ENCODE measurements at places on chromosomes 1 and 21.

DNA sequence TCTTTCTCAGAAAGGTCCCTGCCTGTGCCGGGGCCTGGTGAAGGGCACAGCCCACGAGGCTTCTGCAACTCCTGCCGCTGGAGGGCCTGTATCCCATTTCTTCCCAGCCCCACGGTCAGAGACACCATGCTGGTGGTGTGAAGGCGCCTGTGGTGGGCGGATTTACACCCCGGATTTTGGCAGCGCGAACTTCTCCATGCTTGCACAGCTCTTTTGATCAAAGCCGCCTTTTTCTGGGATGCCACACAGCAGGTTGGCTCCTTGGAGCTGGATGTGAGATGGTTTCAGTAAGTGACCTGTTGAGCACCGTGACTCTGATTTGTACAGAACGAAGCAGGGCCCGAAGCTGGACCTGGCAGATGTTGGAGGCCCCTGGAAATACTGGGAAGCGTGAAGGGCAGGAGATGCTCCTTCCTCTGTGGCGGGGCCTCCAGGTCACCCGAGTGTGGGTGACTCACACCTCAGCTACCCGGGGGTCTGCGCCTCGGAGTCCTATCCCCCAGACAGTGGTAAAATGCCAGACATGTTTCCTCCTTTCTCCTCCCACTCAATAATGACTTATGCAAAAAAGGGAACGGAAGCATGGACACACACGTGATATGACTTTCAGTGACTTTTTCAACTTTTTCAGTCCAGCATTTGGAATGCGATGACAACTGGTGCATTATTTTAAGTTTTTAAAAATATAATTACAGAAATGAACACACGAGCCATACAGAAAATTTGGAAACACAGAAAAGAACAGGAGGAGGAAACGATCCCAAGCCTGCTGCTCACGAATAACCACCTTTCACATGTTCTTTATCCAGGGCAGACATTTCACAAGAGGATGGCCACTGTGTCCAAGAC lies 9.0 kb downstream of the UMODL1 start:
- DNase-seq: no peak

- DNase-seq: no peak
These were observed 24.7 kb upstream of the LRRC47 start for GRCh38 chr1:3821004-3821403.

DNA sequence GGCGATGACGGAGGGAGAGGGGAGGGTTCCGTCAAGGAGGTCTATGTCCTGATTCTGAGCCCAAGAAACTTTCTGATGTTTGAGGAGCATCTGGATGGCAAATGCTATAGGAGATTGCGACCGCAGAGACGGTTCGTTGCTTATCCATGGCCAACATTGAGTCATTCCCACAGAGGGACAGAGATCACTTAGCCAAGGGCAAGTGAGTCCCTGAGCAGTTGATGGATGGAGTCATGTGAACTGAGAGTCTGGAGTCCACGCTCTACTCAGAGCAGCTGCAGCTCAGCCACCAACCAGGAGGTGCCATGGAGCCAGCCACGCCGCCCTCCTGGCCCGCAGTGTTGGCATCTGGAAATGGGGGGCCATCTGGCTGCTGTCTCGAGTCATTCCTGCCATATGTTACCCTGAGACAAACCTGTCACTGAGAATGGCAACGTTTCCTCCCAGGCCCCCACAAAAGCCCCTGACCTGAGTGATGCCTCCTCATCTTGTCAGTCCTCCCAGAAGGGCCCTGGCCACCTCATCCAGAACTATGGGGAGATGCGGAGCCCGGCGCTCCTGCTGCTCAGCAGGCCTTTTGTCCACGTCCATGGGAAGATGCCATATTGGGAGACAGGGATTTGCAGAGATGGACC lies 58.6 kb downstream of the ATP5PO start:
- DNase-seq: no peak

DNA sequence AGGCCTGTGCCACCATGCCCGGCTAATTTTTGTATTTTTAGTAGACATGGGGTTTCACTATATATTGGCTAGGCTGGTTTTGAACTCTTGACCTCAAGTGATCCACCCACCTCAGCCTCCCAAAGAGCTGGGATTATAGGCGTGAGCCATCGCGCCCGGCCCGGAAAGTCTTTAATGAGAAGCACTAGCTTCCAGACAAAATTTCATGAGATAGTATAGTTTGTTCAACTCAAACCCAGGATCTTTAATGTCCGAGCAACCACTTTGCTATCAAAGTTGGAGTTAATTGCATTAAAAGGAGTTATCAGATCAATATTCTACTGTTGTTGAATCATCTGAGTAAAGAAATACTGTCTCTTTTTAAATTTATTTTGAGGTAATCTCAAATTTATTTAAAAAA lies 4.8 kb downstream of the TSNAX start:
- no peak for DNase-seq

- no peak for DNase-seq
These were observed 15.0 kb downstream of the CITED4 start for GRCh38 chr1:40847023-40847745.

DNA sequence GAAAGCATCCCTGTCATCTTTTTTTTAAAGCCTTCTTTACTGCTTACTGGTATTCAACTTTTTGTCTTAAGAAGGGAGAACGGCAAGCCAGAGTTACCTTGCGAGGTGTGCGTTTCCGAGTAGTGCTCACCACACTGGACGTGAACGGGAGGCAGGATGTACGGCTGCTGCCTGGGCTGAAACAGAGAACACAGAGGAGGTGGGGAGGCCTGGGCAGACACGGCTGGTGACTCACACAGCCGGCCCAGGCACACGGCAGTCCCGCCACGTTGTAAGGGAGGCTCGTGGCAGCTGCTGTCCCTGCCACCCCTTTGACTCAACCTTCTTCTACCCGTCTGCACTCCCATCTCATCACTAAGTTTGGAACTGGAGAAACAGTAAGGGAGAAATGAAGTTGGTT lies 105.8 kb downstream of the SMYD2 start:
- peak; percentile 19 for DNase-seq

DNA sequence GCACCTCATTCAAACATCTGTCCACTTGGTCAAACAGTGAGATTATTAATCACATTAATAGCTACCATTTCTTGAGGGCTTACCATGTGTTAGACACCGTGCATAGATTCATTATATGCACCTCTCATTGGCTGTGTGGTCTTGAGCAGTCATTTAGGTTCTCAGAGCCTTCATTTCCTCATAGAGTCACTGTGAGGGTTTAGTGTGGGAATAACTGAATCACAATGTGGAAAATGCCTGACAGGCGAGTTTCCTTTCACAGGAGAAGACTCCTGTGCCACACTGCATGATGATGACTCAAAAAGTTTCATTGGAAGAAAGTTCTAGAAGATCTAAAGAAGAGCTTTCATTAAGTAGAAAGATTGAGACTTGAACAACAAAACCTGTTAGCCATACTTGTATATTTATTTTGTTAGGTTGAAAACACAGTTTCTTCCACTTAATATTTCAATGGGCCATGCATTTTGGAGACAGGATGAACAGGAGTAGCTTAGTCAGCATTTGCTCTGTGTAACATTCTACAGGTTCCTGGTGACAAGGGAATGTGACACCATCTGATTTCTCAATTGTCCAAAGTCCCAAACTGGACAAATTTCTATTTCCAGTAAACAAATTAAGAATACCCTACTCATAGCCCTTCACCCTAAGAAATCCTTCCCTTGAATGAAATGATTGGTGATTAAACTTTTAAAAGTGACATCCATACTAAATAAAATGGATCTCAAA lies 45.7 kb downstream of the FYB2 start:
- DNase-seq: no peak

DNA sequence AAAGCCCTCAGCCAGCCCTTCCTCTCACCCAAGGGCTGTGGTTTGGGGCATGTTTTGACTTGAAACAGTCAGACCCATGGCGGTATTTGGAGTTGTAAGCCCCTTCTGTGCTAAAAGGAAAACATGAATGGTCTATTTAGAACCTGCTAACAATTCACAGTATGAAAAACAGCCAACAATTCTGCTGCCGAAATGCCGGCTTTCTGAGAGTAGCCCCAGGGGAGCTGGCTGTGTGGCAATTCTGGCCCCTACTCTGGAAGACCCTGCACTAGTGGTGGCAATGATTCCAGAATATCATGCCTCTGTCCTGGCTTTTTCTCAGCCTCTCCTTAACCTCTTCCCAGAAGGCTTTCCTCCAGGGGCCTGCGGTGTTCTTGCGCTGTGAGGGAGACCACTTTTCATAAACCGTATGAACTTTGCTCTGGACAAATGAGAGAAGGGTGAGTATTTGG lies 118.7 kb downstream of the EDEM3 start:
- DNase-seq: no peak

DNA sequence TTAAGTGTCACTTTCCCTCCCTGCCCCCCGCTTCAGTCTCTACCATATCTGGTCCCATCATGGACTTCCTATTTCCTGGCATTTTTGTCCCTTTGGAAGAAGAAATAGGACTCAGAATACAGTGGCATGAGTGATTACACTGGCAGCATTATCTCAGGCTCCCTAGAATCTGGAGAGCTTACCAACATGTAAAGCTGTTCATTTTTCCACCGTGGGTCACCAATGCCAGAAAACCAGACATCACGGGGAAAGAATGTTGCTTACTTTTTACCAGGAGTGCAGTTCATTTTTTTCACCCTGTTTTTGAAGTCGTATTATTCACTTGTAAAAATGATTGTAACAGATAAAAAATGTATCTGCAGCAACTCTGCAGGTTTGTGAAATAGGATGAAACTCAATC lies 44.8 kb downstream of the BACH1 start:
- no peak for DNase-seq

DNA sequence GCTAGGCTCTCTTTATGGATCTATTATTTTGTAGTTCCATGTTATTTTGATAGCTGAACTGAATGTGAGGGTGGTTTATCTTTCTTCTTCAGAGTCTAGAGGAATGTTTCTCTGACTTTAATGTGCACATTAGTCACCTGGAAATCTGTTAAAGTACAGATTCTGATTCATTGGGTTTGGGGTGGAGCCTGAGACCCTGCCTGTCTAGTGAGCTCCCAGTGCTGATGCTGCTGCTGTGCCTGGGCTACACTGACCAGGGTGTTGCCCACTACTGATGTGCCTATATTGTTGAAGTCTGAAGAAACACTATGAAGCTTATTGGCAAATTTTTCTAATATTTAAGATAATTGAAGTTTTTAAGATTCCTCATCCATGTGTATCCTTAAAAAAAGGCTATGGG lies 35.9 kb downstream of the CD46 start:
- no peak for DNase-seq

GRCh38 chr1:104231676-104232075 lies 482.0 kb downstream of the AMY1C start:
- DNase-seq: no peak

DNA sequence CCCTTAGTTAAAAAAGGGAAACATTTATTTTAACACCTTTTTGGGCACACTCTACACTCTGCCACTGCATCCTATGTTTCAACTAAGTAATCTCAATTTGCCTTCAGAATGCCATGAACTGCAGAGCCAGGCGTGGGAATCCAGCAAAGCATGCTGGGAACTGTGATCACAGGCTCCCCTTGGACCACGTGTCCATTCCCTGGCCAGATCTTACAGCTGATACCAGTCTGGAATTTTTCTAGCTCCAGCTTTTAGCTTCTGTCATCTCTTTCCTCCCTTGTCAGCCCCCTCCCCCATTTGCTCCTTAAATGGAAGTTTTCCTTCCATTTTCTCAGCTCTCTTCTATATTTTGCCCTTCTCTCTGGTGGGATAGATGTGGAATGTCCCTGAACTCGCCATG lies 29.4 kb downstream of the RCSD1 start:
- no peak for DNase-seq

DNA sequence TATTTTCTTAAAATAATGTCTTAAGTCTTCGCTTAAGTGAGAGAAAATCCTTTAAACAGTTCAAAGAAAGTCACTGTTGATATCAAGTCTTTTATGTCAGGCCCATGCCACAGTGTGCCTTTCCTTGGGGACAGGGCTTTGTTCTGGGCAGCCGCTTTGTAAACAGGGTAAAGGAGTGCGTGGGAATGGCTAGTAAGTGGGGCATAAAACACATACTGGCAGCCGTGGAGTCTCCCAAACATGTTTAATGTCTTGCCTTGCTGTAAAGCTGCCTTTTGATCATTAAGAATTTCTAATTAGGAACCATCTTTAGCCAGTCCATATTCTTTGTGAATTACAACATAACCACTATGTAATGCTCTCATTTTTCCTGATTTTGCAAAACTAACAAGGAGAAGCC lies 99.7 kb downstream of the PHTF1 start:
- no peak for DNase-seq

- DNase-seq: no peak
These were observed 10.7 kb downstream of the HAPLN2 start for GRCh38 chr1:156629823-156630449.

- no peak for DNase-seq
These were observed 14.7 kb downstream of the RAB42 start for GRCh38 chr1:28606771-28607170.

GRCh38 chr1:175520186-175520585 lies 223.2 kb downstream of the TNR start:
- DNase-seq: no peak

GRCh38 chr1:108505763-108506070 lies 54.2 kb upstream of the EEIG2 start:
- DNase-seq: no peak

- DNase-seq: no peak
These were observed 131.9 kb downstream of the BACH1 start for GRCh38 chr21:29430576-29430975.

DNA sequence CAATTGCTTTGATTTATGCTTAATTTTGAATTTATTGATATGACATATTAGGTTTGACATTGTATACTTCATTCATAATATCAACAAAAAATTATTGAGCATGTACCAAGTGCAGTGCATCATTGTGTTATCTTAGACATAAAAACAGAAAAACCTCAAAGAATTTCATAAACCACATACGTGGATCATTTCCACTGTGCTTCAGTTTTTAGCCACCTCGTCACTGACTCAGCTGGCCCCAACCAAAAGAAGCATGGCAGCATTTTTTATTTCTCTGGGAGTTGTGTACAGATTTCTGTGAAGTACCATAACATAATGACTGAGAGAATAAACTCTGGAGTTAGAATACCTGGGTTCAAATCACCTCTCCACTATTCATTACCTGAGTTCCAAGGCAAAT lies 95.6 kb upstream of the C1orf87 start:
- DNase-seq: no peak

GRCh38 chr1:14755518-14756252 lies 157.2 kb downstream of the KAZN start:
- no peak for DNase-seq

- DNase-seq: no peak
These were observed 19.8 kb downstream of the KMO start for GRCh38 chr1:241551759-241552638.

DNA sequence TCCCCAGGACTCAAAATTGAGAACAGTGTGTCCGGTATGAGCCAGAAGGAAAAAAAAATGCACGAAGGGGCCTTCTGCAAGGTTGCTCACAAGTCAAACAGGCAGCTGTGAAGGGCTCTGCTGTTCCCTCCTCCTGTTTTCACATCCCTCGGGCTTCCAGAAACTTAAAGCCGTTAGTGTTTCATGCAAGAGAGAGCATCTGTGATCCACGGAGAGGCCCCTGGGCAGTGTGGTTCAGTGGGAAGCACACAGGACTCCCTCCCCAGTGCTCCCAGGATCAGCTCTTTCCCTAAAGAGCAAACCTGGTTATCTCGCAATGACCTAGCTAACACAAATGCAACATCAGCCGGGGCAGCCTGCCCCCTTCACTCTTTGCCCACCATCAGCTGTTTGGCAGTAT lies 2.9 kb upstream of the MATN1 start:
- DNase-seq: no peak

- no peak for DNase-seq
These were observed 31.0 kb downstream of the SETD4 start for GRCh38 chr21:36029309-36029708.
